ENCODE measurements at places on chromosomes 7 and 10.

- DNase-seq: no peak
These were observed 71.2 kb downstream of the C10orf105 start for GRCh38 chr10:71648254-71648932.

GRCh38 chr10:71846816-71847215 lies 4.2 kb downstream of the PSAP start:
- DNase-seq: no peak

- no peak for DNase-seq
These were observed 72.1 kb downstream of the ITGB8 start for GRCh38 chr7:20402747-20403230.

DNA sequence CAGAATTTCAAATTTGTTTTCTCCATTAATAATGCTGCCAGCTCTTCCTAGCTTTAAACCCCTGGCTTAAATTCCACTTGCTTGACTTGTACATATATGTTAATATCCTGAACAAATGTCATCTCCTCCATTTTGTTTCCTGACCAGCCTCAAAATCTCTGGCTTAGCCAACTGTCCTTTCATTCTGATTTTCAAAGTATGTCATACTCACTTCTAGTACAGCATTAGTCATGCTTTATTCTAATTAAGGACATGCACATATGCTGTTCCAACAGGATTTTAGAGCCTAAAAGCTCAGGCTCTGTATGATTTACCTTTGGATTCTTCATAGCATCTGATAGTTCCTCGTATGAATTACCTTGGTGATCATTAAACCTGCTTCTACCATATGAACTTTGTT lies 158.3 kb downstream of the ZNF438 start:
- DNase-seq: no peak

DNA sequence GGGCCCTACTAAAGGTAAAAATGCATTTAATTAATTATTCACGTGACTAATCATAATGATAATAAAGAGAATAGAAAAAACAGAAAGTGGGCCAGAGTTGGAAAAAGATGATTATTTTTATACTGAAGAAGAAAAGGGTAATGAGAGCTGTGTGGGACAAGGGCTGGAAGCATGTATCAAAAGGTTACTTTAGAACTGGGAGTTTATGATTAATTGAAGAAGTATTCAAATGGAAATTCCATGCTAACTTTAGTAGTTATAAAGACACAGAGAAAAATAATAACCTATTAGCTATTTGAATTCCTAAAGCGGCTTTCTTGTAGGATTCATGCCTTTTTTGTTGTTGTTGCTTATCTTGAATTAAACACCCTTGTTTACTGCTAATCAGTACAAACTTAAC lies 49.9 kb downstream of the MKX start:
- no peak for DNase-seq

- no peak for DNase-seq
These were observed 113.0 kb upstream of the ANLN start for GRCh38 chr7:36276428-36277248.

- DNase-seq: no peak
These were observed 133.7 kb downstream of the TFPI2 start for GRCh38 chr7:93756890-93757289.

GRCh38 chr10:59675812-59676211 lies 33.8 kb downstream of the SLC16A9 start:
- DNase-seq: peak; percentile 27

DNA sequence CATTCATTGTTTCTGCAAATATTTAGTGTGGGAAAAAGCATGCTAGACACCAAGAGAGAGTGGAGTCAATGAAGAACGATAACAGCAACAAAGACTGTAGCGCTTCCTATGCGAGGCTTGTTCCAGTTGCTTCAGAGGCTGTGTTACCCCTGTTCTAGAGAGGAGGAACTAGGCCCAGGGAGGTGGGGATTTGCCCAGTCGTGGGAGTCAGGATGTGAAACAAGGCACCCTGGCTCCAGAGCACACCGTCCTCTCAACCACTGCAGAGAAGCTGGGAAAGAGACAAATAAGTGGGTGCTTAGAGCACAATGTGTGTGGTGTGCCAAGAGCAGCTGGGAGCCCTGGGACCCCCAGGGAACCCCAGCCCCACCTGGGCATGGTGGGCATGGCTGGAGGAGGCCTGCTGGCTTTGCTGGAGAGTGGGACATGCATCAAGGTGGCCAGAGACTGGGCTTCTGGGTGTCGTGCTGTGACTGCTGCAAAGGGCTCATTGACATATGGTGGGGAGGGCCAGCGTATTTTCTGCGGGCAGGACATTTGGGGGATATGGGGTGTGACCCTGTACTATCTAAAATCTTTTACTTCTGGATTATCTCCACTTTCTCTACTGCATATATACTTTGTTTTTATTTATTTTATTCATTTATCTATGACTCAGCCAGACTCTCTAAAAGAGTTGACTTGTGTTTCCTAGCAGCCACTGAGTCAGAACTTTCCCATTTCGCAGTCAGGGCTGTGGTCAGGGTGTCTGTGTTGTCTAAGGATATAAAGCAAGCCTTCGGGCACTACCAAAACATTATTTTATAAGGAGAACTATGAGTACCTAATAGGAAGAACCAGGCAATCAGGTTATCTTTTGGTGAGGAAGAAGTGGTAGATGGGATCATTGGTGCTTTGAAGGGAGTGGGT lies 95.4 kb downstream of the TCF7L2 start:
- DNase-seq: no peak

DNA sequence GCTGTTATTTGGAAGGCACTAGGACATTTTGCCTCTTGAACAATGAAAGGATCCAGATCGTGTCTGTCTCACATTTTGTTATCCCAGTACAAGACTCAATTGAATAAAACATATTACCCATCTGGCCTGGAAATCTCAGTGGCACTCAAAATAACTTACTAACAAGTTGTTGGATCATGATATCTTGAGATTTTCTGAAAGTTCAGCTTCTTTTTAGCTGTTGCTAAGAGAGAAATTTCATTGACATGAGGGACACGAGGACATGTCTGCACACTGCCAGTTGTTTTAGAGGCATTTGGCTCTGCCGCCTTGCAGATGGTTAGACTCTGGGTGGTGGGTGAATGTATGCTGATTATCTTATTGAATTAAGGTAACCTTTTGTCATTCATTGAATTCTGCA lies 41.0 kb downstream of the KAT6B start:
- DNase-seq: no peak

GRCh38 chr10:114857922-114858629 lies 36.5 kb downstream of the FHIP2A start:
- DNase-seq: no peak

DNA sequence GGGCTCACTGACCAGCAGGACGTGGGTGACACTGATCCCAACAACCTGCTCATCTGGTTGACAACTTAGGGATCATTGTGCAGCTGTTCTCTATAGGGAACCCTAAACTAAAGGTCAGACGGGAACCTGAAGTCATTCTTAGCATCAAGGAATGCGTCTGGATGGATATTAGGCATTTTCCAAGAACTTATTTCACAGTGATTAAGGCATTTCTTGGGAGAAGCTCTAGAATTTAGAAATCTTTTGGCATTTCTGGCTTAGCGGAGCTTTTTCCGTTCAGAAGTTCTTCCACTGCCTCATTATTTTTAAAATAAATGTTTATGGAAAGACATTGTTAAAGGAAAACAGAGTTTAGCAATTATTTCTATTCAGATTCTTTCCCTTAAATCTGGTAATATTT lies 303.3 kb upstream of the IGFBP3 start:
- no peak for DNase-seq

GRCh38 chr7:34224281-34224680 lies 318.9 kb downstream of the BMPER start:
- no peak for DNase-seq

GRCh38 chr7:6443372-6443941 lies 4.3 kb downstream of the DAGLB start:
- DNase-seq: no peak

DNA sequence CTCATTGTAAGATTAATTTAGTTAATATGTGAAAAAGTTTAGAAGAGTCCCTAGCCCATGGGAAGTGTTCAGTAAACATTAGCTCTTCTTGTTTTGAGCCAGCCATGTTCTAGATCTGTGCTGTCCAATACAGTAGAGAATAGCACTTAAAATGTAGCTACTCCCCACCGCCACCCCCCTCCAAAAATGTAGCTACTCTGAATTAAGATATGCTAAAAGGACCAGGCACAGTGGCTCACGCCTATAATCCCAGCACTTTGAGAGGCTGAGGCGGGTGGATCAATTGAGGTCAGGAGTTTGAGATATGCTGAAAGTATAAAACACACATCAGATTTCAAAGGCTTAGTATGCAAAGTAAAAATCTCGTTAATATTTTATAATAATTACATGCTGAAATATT lies 47.3 kb upstream of the MXI1 start:
- DNase-seq: no peak

DNA sequence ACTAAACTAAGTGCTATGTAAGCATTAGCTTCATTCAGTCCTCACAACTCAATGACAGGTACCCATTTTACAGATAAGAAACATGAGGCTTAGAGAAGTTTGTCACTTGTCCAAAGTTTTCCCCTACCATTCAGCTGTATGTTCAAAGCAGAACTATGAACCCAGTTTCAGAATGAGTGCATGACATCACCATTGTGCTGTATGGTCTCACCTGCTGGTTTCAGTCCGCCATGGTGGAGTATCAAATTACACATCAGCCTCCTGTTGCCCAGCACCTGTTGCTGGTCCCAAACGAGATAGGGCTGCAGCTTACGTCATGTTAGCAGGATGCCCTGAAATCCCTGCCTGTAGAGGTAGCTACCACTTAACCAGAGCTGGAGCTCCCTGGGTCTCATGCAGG lies 95.0 kb downstream of the DYNC1I1 start:
- no peak for DNase-seq

- DNase-seq: peak; percentile 76
These were observed 816 bp upstream of the LRRC4 start for GRCh38 chr7:128031901-128032604.

DNA sequence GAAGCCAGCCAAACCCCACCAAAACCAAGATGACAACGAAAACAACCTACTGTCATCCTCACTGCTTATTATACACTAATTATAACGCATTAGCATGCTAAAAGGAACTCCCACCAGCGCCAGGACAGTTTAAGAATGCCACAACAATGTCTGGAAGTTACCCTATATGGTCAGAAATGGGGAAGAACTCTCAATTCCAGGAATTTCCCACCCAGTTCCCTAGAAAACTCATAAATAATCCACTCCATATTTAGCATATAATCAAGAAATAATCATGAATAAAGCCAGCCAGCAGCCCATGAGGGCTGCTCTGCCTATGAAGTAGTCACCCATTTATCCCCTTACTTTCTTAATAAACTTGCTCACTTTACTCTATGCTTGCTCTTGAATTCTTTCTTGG lies 20.8 kb downstream of the MICU1 start:
- DNase-seq: no peak

GRCh38 chr7:79761876-79762429 lies 308.5 kb upstream of the MAGI2 start:
- peak; percentile 58 for DNase-seq

DNA sequence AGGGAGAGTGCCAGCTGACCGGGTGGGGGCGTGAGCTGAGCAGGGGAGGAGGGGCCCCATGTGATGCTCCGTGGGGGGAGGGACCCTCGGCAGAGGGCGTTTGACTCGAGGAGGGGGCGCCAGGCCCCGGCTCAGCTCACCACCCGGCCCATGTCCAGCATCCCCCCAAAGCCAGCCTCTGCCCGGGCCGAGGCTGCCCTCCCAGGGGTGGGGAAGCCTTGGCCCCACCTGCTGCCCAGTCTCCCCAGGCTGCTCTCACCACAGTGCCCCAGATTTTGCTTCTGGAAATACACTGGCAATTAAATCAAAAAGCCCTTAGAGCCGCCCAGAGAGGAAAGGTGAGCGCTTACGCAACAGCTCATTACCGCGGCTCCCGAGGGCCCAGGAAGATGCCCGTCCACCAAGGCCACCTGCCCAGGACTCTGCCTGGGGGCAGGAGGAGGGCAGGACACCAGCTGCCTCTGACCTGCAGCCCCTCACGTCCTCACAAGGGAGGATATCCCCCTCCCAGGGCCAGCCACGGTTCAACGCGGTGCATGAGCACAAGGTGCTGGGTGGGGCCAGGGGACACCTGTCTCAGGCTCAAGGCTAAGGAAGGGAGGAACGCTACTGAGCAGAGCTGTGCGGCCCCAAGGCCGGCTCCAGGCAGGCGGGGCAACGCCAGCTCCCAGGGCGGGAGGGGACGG lies 70.0 kb upstream of the INPP5A start:
- peak; percentile 6 for DNase-seq

GRCh38 chr10:117463545-117463920 lies 79.0 kb upstream of the EMX2 start:
- no peak for DNase-seq

DNA sequence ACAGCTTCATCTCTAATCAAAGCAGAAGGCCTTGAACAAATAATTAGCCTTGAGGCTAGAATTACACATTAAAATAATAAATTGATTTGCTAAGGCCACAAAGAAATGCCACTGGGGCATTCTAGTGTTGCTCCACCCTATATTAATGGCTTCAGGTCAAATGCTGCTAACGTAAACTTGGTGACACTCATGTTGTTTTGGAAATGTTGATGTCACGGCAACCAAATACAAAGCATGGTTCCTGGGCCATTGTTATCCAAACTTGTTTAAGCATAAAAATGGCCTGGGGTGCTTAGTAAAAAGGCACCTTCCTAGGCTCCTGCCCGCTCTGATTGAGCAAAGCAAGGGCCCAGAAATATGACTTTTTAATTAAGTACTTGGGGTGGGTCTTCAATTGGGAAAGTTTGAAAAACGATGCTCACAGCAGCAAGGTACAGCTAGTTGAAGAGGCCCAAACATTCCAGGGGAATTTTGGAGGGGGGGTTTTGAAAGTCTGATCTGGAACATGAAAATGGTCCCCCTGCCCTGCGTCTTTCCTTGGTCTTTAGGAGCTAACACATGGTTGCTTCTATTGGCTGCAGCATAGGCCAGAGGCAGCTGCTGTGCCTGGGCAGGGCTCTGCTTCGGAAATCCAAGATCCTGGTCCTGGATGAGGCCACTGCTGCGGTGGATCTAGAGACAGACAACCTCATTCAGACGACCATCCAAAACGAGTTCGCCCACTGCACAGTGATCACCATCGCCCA lies 67.8 kb downstream of the ABCC2 start:
- DNase-seq: no peak

DNA sequence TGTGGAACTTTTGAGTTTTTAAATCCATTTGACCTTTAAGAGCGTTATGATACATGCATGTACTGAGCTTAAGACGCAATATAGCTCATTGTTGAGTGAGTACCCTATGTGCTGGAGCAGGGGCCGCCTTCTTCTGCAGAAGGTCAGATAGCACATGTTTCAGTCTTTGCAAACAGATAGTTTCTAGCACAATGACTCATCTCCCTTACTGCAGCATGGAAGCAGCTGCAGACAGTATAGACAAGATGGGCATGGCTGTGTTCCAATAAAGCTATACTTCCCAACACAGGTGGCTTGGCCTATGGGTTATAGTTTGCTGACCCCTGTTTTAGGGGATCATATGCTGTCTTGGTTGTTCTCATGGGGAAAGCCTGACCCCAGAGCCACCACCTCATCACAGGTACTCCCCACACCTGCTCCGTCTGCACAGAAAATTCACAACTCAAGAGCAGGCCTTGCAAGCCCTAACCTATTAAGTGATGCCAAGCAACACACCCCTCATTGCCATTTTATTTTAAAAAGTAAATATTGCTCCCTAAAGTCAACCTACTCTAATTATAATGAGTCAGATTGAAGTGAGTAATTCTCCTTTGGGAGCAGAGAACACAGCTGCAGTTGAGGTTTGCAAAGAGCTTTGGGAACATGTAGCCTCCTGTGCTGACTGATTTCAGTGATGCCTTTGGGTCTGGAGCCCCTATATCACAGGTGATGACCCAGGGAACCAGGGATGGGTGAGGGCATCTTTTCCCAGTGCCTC lies 330.1 kb downstream of the PAXIP1 start:
- peak; percentile 38 for DNase-seq
